Kidney (tissue), 22 donors: ENCODE measurements at places on chromosomes 6 and 20. TPM values are rescaled to one million over a fixed set of nuclear protein-coding genes. Genes with fewer than 3 reads are reported as not detected.

Gene FAXC
- 1.4 TPM for total RNA-seq

Gene MBOAT1
- 15.1 TPM for total RNA-seq

Gene SEL1L2
- total RNA-seq: not detected

DNA sequence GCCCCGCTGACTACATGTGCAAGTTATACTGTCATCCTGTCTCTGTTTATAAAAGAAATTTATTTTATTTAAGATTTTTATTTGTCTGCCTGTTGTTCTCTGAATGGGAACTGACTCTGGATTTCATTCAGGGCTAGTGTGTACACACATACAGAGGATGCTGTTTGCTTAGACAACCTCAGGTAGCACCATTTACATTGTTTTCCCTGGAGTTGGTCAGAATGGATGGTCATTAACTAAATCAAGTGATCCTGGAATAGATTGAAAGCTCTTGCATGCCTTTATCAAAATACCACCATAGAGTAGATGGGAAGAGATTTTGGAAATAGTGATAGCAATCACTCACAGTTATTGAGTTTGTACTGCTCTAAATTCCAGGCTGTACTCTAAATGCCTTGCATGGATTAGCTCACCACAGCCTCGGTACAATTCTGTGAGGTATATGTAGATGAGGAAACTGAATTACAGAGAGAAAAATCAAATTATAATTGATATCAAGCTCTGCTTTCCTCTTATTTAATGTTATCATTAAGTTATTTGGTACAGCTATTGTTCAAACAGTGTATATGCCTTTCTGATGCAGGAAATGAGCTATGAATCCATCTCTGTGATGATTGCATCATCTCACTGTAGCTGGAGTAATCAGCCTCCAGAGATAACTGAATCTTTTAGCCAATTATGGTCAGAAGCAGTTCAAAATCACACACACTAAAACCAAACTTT, 51.9 kb downstream of the RNF217 start:
- no peak overlapping the region for H3K4me3 ChIP-seq
- no peak for DNase-seq
- no peaks in the 10 kb centered on the region for H3K36me3 ChIP-seq
- H3K27me3 ChIP-seq: no peaks in the 10 kb centered on the region

Gene PHACTR2
- total RNA-seq: 56.1 TPM

Gene BPIFA1
- not detected for total RNA-seq

Gene TBXT
- not detected for total RNA-seq

GRCh38 chr20:8187740-8188139, 55.7 kb downstream of the PLCB1 start:
- no peaks in the 10 kb centered on the region for H3K36me3 ChIP-seq
- no peaks in the 10 kb centered on the region for H3K4me1 ChIP-seq
- no peak for DNase-seq
- no peaks in the 10 kb centered on the region for H3K27me3 ChIP-seq

Gene AKAP12
- total RNA-seq: 84.6 TPM

- no peak for DNase-seq
- no peaks in the 10 kb centered on the region for H3K27me3 ChIP-seq
- H3K4me1 ChIP-seq: no peaks in the 10 kb centered on the region
- no peak overlapping the region for H3K4me3 ChIP-seq
These were observed 93.3 kb upstream of the SIRPA start for GRCh38 chr20:1801929-1802306.

Gene OR11A1
- total RNA-seq: not detected

Gene RGS17
- 0.28 TPM for total RNA-seq

- H3K27me3 ChIP-seq: no peaks in the 10 kb centered on the region
- no peaks in the 10 kb centered on the region for H3K36me3 ChIP-seq
- no peaks in the 10 kb centered on the region for H3K4me1 ChIP-seq
- no peak overlapping the region for H3K4me3 ChIP-seq
These were observed 35.1 kb downstream of the MYT1 start for GRCh38 chr20:64199395-64199794.

DNA sequence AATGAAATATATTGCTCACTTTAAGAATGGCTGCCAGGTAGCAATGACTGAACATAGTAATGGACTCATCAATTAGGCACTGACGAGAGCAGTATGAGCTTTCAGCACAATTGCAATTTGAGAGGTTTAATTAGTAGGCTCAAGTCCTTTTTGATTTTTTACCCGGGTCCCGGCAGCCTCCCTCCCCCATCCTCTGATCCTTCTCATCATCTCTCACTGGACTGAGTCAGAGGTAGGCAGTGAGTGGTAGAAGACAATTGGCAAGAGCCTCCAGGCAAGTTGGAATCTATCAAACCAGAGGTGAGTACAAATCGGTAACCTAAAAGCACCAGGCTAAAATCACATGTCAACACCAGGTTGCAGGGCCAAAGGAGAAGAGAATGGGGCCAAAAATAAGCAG, 107.9 kb downstream of the DCDC2 start:
- H3K27ac ChIP-seq: no peak overlapping the region
- DNase-seq: no peak
- H3K36me3 ChIP-seq: no peaks in the 10 kb centered on the region
- H3K4me1 ChIP-seq: peaks cover 5% of the 10 kb centered on the region

GRCh38 chr6:45930420-45931040, 85.1 kb downstream of the CLIC5 start:
- no peak overlapping the region for H3K27ac ChIP-seq
- H3K27me3 ChIP-seq: no peaks in the 10 kb centered on the region
- H3K4me3 ChIP-seq: no peak overlapping the region
- H3K36me3 ChIP-seq: no peaks in the 10 kb centered on the region
- H3K4me1 ChIP-seq: peaks cover 3% of the 10 kb centered on the region
- peak; percentile 87 for DNase-seq

- H3K36me3 ChIP-seq: peaks cover 10% of the 10 kb centered on the region
- H3K4me3 ChIP-seq: no peak overlapping the region
- H3K4me1 ChIP-seq: no peaks in the 10 kb centered on the region
- no peak for DNase-seq
- no peak overlapping the region for H3K27ac ChIP-seq
- H3K27me3 ChIP-seq: no peaks in the 10 kb centered on the region
These were observed 30.4 kb downstream of the TM9SF4 start for GRCh38 chr20:32139947-32140346.

DNA sequence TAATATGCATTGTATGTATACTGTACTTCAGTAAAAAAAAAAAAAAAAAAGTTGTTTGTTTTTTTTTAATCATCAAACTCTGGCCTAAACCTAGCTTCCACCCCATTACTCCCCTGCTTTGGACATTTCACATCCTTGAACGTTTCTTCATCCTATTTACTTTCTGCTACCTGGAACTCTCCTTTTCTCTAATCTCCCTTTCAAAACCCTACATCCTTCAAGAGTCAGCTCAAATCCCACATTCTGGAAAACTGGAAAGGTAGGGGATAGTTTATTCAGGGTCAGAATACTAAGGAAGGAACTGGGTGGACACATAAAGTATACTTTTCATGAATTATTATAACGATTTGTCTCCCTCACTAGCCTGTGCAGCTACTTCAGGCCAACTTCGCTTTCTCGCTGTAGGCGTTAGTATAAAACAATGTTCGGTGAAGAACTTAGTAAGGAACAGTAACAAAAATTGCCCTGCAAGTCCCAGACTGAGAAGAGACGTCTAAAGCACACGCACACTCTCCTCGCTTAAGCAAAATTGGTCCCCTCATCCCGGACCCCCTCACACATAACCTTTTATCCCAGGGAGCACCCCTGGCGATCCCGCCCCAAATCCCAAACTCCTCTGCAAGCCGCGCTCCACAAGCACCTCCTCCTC, 775 bp downstream of the PIGU start:
- no peaks in the 10 kb centered on the region for H3K4me1 ChIP-seq
- no peaks in the 10 kb centered on the region for H3K36me3 ChIP-seq
- DNase-seq: no peak
- peak overlapping the region; percentile 86 for H3K27ac ChIP-seq

DNA sequence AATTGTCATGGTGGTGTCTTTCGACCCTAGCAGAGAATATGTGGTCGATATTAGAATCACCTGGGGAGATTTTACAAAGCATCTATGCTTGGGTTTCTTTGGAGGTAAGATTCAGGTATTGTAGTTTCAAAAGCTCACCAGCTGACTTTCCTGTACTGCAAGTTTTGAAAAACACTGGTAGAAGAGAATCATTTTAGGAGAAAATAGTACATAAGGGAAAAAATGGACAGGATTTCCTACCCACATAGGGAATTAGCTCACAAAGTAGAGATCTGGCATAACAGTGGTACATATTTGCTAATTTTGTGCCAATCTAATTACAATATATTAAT, 27.4 kb upstream of the ABT1 start:
- no peak for DNase-seq
- peaks cover 2% of the 10 kb centered on the region for H3K27me3 ChIP-seq
- no peaks in the 10 kb centered on the region for H3K4me1 ChIP-seq
- no peak overlapping the region for H3K4me3 ChIP-seq

DNA sequence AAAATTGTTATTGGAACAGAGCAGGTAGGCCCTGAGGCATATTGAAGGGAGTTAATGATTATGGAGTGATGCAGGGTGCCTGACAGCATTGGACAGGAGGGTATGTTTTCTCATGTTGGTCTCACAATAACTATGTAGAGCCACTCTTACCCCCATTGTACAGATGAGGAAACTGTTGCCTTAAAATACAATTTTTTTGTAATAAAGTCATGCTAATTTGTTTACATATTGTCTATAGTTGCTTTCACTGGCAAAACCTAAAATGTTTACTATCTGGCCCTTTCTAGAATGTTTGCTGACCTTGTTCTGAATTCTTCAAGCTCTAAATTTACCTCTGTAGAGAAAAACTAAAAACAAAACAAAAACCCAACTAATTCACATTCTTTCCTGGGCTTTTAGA, 5.7 kb downstream of the ACOT8 start:
- no peak for DNase-seq
- H3K36me3 ChIP-seq: peaks cover 2% of the 10 kb centered on the region
- H3K27ac ChIP-seq: no peak overlapping the region
- H3K4me3 ChIP-seq: no peak overlapping the region
- H3K27me3 ChIP-seq: no peaks in the 10 kb centered on the region
